ENCODE measurements at places on chromosomes 7 and 10.

DNA sequence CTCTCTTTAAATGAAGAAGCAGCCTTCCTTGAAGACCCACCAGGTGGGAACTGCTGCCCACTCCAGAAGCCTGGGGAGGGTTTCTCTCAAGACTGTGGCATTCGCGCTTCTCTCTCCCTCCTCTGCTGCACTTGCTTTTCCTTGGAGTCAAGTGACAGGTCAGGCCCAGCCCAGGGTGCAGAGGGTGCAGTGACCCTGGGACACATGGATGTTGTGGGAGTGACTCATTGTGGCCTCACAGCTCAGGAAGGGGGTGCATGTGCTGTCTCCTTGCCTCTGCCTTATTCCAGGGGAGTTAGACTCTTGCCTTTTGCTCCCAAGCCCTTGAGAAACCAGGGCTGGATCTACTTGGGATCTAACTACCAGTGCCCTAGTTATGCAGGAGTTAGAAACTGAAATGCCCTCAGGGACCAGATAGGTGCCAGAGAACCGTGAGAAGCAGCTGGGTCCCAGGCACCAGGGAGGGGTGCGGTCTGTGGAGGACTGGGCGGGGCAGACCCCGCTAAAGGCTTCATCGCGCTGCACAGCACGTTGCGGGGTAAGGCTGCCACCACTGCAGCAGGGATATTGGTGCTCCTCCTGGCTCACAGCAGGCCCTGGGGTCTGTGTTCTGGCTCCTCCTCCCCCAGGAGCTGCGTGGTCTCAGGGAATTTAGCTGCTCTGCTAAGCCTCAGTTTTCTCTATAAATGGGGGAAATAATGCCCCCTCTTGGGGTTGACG is 11.4 kb downstream of the FAM241B start:
- DNase-seq: no peak

- DNase-seq: no peak
Observed at GRCh38 chr10:11019724-11020547, 2.3 kb downstream of the CELF2 start.

DNA sequence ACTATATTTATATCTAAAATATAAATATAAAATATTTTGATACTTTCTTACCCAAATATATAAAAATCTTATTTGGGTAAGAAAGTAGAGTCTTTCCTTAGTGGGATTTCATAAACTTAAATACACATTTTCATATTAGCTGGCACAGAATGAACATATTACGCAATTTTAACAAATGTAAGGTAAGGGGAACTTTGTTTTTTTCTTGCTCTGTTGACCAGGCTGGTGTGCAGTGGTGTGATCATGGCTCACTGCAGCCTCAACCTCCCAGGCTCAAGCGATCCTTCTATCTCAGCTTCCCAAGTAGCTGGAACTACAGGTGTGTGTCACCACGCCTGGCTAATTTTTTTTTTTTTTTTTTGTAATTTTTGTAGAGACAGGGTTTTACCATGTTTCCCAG is 18.3 kb downstream of the CYP26A1 start:
- no peak for DNase-seq

GRCh38 chr7:92669616-92670165 is 79.5 kb upstream of the FAM133B start:
- DNase-seq: no peak

DNA sequence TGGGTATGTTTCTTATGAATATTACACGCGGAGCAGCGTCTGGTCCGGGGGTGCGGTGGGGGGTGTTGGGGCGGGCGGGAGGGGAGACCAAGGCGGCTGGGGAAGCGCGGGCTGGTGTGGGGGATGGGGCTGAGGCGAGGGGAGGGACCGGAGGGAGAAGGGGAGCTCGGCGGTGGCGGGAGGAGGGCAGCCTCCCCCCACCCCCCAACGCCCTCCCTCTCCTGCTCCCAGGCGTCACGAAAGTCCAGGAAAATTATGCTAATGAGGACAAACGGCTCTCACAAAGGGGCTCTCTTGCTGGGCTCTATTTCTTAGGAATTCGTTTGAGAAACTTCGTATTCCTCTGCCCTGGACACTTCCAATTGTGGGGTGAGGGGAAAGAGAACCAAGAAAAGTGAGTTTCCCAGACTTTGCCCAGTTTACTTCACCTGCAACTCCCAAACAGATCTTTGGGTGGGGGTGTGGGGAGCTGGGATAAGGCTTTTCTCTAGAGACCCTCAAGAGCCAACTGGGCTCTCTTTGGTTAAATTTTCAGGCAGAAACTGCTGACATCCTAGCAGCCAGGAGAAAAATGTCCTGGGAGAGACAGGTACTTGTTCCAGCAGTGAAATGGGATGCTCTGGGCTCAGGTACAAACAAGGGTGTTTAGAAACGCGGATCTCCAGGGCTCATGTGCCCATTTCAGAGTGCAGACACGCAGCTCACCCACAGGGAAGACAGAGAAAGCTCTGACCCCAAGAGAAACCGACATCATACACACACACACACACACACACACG is 11.7 kb upstream of the HOXA2 start:
- peak; percentile 64 for DNase-seq

GRCh38 chr10:64534616-64535015 is 1013.4 kb downstream of the REEP3 start:
- no peak for DNase-seq

DNA sequence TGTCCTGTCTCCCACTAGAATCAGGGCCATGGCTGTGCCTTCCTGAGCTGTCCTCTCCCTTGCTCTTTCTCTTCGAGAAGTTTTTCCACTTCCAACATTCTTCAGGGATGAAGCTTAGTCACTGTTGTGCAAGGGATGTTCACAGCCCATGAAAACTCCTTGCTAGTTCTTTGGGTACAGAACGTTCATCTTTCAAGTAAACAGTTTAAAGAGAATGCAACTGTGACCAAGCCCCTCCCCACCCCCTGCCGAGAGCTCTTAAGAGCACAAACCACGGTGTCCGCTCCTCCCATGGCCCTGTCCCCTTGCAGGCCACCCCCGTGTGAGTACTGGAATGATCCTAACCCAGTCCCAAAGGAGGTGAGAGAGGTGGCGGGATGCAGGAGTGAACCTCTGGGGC is 161.1 kb upstream of the RHEB start:
- no peak for DNase-seq

GRCh38 chr10:43420369-43421200 is 11.6 kb upstream of the HNRNPF start:
- DNase-seq: peak; percentile 82

DNA sequence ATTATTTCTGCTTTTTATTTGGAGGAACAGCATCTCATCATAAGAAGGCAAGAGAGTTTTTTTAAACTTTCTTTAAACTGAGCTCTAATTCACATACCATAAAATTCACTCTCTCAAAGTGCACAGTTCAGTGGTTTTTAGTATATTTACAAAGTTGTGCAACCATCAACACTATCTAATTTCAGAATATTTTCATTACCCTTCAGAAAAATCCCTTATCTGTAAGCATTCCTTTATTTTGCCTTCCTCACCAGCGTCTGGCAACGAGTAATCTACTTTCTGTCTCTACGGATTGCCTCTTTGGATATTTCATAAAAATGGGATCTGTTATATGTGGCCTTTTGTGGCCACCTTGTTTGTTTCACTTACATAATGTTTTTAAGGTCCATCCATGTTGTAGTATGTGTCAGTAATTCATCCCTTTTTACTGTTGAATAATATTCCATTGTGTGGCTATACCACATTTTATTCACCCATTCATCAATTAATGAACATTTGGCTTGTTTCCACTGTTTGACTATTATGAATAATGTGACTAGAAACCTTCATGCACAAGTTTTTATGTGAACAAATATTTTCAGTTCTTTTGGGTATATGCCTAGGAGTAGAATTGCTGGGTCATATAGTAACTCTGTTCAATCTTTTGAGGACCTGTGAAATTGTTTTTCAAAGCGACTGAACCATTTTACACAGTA is 181.5 kb downstream of the TRIL start:
- DNase-seq: no peak

DNA sequence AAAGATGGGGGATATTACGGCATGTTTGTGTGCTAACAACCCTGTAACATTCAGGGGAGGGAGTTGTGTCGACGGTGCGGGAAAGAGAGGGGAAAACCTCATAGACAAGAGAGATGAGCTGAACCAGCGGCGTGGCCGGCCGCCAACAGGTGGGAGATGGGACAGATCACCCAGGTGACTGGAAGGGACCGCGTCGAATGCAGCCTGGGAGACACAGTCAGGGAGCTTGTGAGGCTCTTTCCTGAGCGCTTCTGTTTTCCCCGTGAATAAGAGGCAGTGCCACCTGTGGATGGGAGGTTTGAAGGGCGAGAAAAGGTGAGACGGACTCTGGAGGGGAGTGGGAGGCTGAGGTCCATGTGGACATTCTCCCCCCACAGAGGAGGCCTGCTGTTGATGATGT is 9.9 kb upstream of the PRKAG2 start:
- DNase-seq: no peak

- DNase-seq: no peak
Observed at GRCh38 chr7:92296880-92297445, 51.2 kb downstream of the ANKIB1 start.

GRCh38 chr10:21689881-21690280 is 155.8 kb downstream of the MLLT10 start:
- DNase-seq: no peak

GRCh38 chr10:12902851-12903358 is 98.6 kb downstream of the CCDC3 start:
- no peak for DNase-seq

GRCh38 chr7:123715198-123715597 is 33.6 kb downstream of the WASL start:
- no peak for DNase-seq

DNA sequence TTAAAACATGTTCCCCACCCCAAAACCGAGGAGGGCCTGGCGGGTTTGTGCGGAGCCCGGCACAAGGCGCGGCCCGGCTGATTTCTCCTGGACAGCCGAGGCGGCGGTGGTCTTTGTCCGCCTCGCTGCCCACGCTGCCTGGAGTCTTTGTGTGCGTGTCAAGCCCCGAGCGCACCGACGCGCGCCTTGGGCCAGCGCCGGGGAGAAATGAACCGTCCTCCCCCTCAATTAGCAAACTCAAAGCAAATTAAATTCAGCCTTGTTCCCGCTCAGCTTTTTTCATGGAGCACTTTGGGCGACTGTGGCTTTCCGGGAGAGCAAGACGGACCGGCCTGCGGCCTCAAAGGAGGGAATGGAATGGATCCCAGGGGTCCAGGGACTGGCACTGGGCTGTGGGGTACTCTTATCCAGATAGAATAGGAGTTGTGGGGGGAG is 4.1 kb downstream of the EMX2 start:
- DNase-seq: no peak

DNA sequence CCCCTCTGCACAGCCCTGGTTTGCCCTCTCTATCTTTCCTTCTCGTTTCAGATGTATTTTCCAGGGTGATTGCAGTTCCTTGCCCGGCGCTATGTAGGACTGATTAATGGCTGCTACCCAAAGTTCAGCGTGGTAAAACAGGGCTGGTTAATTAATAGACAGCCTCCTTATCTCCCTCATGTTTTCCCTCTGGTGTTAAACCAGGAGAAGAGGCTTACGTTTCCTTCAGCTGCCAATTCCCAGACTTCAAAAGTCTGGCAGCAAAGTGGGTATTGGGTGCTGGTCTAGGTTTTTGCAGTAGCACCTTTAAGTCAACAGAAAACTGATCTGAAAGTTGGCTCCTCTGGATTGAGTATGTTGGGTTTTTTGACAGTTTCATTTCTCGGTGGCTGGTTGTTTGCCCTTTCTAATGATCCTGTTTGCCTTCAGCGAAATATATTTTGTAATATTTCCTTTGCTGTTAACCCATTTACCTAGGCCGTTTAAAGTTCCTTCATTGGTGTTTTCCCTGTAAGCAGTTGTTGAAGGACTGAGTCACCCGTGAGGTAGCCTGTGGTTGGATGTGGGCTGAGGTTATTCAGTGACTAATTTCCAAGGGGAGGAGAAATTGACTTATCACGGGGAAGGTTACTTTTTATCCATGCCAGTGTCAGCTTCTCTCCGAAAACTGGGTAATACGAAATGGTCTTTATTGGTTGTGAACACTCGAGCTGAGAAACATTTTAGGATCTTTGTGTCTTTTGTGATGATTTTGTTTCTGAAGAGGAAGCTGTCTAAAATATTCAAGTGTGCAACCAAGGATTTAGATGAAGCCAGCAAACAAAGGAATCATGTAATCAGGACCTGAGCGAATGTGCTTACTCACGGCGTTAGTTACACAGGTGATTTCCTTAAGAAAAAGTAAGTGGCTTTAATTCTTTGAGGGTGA is 257.2 kb downstream of the KIAA1217 start:
- DNase-seq: no peak

GRCh38 chr7:10720042-10720441 is 253.6 kb upstream of the PHF14 start:
- DNase-seq: no peak

Measured in iPS-NIHi11 (cell line).